Erythroblast (primary cell): ENCODE measurements at places on chromosomes 4 and X.
A peak's percentile ranks its signal among the peaks of the same experiment; 100 is the strongest.

GRCh38 chr4:2583517-2583916 lies 47.1 kb downstream of the FAM193A start:
- no peak for DNase-seq

DNA sequence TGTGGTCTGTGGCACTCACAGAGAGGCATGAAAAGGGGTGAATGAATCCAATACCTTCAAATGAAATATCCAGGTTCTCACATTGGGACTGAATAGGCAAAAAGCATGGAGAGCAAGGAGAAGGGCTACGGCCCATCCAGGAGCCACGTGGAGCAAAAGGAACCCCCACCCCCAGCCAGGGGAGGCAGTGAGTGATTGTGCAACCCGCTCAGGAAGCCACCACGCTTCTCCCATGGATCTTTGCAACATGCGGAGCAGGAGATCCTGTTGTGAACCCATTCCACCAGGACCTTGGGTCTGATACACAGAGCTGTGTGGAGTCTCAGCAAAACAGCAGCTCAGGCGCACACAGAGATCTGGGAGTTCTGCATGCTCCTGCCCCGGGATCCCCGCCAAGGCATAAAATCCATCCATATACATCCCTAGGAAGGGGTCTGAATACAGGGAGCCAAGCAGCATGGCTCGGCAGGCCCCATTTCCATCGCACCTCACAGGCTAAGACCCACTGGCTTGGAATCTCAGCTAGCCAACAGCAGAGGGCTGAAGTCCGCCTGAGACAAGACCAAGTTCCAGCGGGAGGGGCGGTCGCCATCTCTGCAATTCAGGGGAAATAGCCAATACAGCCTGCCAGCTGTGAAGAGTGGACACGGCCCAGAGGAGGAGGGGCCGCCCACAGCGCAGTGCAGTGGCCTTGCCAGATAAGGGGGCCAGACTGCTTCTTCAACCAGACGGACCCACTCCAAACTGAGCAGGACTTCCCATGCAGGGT lies 80.2 kb downstream of the FGF16 start:
- DNase-seq = peak; percentile 90

DNA sequence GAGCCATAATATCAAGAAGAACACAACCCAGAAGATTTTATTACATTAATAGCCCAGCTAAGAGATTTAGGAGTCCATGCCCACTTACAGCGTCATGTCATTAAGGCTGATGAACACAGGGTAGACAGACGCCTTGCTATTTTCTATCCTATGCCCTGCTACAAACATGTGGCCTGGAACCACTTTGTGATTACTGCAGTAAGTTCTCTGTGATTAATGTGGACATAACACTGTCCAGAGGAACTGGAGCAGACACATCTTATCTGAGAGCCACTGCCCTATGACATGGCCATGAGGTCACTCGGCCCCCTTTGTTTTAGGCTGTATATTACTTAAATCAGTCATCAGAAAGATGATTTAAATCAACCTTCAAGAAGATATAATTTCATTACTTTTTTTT lies 211.7 kb downstream of the MAML3 start:
- DNase-seq = no peak

DNA sequence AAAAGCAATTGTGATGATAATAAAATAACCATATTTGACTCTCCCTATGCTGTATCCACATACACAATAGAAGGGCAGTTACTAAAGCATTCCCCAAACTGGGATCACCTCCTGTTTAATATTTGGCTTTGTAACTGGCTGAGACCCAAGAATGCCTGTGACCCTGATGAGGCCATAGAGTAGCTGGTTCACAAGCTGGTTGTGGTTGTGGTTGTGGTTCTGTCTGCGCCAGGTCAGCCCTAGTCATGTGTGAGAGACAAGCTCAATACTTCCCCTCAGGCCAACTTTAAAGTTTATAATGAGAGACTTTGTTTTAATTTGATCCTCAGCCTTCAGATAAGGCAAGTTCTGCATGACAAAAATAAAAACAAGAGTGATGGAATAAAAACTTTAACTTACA lies 209.9 kb downstream of the PARM1 start:
- no peak for DNase-seq

DNA sequence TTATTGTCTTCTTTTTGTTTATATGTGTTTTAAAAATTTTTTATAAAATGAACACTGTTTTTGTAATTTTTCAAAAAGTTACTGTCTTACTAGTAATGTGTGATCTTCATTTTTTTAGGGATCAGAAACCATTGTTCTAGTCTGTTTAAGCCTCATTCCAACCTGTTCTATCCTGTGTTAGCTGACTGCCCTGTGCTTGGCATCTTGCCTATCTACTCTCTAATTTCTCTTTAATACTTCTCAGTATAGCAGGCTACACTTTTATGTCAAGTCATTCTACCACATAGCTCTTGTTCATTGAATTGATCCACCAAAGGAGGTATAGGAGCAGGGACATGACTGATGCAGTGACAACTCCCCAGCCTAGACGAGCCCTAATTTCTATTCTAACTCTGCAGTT lies 70.2 kb upstream of the PLS3 start:
- no peak for DNase-seq

- peak; percentile 67 for DNase-seq
Observed at GRCh38 chr4:80125252-80126177, 52.5 kb upstream of the ANTXR2 start.

DNA sequence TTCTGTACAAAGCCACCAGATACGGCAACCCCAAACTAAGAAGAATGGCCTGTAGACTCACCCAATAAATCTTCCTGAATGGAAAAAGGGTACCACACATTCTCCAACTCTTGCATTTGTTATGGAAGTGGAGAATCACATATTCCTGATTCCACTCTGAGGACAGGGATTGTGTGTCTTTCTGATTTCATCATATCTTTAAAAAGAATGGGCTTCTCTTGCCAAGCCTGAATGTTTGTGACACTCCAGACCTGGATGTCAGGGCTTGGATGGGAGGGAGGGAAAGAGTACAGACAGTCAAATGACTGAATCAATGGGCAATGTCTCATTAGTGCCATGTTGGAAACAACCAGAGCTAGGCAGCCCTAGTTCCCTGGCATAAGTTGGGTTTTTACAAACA lies 77.4 kb downstream of the PLAC1 start:
- no peak for DNase-seq

- DNase-seq = no peak
Observed at GRCh38 chr4:113524096-113524495, 237.4 kb downstream of the CAMK2D start.

DNA sequence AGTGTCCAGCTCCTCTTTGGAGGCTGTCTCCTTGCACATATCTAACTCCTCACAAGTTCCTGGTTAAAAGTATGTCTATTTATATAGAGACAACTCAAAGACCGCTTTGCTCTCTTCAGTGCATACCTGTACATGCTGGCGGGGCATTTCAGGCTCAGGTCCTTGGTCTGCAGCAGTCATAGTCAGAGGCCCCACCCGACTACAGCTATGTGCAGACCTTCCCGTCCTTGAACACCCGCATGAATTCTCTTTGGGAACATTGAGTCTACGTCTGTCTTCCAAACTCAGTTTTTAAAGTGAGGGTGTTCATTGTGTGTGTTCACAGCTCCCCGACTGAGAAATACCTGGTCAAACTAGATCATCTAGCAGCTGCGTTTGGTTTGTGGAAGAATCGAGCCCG lies 4.2 kb downstream of the BCOR start:
- no peak for DNase-seq

DNA sequence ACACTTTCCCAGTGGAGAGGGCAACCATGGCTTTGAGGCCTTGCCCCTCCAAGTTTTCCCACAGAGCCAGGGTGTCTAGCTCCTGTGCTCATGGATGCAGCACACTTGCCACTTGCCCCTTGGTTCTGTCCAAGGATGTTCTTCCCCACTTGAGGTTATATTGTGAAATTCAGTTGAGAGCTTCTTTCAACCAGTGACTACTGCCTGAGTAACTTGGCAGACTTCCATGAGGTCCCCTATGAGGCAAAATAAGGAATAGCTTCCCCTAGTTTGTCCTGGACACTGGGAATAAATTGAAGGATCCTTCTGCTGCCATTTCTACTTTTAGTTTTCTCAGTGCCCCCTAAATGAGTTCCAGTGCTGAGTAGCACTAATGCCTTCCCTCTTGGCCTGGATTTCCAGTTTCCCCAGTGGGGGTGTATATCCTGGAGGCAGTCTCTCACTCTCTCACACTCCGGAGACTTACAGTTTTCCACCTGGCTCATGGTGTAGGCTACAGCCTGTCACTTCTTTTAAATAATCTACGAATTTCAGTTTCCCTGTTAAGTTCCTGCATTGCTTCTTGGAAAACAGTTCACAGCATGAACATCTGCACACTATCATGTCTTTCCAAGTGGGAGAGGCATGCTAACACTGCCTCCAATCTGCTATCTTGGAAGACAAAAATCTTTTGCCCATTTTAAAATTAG lies 36.4 kb upstream of the ADH4 start:
- no peak for DNase-seq

- no peak for DNase-seq
Observed at GRCh38 chrX:17442898-17443297, 67.9 kb downstream of the NHS start.

GRCh38 chrX:103513067-103513466 lies 6.2 kb downstream of the RAB40A start:
- DNase-seq = no peak

DNA sequence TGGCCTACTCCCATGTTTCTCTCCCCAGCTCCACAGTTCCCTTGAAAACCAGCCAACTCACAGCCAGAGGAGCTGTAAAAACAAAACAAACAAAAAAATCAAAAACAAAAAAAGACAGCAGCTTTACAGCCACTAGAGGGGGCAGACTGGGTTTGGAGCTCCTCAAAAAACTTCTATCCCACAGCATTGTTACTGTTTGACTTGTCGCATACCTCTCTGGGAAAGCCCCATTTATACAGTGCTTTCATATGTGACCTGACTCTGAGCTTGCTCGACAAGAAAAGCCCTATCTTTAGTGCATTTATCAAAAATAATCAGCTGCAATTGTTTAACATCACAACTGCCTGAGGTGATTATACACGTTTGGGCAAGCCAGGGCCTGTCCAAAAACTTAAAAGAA lies 21.6 kb downstream of the TSPAN6 start:
- DNase-seq = peak; percentile 17

DNA sequence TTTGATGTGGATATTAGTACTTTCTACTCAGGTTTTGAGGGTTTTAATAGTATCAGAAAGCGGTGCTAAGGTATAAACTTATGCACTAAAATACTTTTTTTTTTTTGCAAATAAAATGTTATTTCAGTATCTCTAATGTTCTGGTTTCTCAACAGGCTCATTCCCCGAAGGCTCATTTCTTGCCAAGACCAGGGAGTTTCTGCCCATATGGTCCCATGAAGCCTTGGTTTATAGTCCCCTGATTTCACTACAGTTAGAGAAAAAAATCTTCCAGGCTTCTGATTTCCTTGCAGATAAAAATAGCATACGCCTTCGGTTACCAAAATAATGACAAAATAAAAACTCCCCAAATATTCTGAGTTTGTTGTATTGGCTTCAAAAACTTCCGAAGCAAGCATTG lies 814.2 kb upstream of the PABPC4L start:
- no peak for DNase-seq

GRCh38 chr4:170089668-170090351 lies at the start of gene AADAT:
AADAT (minus strand) TSS chr4:170089956; CDS start chr4:170089690, 266 bp downstream.
- DNase-seq = peak; percentile 84

DNA sequence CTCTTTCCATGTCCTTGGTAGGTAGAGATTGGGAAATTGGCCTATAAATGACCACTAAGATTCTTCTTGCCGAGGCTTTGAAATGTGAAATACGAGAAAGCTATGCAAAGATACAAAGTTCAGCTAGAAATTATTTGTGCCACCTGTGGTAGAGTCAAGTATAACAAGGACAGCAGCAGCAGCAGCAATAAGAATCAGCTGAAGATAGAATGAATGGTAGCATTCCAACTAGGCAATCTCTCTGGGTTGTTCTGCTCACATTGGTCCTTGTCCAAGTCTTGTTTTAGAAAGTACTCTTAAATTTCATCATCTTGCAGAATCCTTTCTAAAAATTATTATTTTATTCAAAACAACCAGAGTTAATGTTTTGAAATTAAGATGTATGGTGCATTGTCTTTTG lies 67.8 kb upstream of the PCDH10 start:
- DNase-seq = no peak

DNA sequence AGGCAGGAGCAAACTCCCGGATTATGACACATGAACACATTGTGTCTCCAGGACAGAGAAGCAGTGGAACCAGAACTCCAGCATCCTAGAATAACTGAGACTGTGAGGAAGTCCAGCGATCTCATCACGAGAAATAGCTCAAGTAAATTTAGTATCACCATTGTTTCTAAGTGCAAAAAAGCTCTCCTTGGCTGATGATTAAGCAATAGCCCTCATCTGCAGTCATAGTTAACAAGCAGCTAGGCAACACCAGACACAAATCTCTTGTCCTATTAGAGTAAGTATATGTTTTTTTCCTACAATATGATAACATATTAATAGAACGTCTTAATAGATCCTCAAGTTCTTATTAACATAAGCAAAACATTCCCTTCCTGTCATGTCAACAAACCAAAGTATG lies 2.4 kb upstream of the CFAP299 start:
- no peak for DNase-seq

DNA sequence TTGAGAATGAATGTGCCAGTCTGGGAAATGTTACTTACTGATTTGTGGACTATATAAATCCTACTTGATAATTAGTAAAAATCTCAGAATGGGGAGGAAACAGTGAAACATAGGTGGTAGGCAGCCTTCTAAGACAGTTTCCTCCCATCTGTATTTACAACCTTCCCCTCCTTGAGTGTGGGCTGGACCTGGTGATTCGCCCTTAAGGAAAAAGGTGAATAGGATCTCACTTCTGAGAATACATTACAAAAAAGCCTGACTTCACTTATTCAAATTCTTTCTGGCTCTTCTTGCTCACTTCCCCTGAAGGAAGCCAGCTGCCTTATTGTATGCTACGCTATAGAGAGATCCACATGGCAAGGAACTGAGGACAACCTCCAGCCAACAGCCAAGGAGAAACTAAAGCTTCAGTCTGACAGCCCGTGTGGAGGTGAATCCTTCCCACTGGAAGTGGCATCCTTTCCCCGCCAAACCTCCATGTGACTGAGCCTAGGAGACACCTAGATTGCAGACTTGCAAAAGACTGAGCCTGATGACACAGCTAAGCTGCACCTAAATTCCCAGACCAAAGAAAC lies 585.0 kb downstream of the STPG2 start:
- no peak for DNase-seq

DNA sequence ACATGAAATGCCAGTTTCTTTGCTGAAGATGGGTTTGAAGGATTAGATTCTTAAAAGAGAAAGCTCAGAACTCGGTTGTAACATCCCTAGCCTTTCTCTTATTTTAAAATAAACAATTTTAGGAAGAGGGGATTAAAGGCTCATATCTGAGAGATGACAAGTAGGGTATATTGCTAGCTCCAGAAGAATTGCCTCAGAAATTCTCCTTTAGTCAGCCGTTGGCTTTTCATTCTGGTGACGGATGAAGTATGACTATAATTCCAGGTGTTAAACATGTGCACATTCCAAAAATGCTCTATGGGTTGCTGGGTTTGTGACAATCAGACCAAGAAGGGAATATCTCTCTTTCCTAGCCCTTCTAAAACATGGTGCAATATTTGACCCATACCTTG lies 17.8 kb downstream of the DKK2 start:
- no peak for DNase-seq

GRCh38 chr4:80362578-80363181 lies 27.1 kb downstream of the CFAP299 start:
- DNase-seq = peak; percentile 12
